ENCODE measurements at places on chromosomes 7 and 10.

DNA sequence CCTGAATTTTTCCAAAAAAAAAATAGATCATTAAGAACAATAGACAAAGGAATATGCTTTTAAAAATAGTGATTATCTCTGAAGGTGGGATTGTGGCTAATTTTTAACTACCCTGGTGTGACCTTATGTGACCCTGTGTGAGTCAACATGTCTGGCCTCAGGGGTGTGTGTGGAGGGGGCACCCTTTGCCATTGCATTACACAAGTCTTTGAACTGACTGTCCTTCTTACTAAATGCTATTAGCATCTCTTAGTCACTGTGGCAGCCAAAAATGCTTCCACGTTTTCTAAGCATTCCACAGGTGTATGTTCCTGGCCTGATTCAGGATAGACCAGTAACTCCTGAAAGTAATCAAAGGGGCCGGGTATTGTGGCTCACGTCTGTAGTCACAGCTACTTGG is 175.4 kb downstream of the MGMT start:
- DNase-seq: no peak

GRCh38 chr10:84563868-84564267 is 235.5 kb downstream of the CCSER2 start:
- DNase-seq: no peak

GRCh38 chr7:131021902-131022301 is 287.9 kb upstream of the KLF14 start:
- no peak for DNase-seq

GRCh38 chr7:8320174-8320573 is 58.2 kb upstream of the ICA1 start:
- no peak for DNase-seq

DNA sequence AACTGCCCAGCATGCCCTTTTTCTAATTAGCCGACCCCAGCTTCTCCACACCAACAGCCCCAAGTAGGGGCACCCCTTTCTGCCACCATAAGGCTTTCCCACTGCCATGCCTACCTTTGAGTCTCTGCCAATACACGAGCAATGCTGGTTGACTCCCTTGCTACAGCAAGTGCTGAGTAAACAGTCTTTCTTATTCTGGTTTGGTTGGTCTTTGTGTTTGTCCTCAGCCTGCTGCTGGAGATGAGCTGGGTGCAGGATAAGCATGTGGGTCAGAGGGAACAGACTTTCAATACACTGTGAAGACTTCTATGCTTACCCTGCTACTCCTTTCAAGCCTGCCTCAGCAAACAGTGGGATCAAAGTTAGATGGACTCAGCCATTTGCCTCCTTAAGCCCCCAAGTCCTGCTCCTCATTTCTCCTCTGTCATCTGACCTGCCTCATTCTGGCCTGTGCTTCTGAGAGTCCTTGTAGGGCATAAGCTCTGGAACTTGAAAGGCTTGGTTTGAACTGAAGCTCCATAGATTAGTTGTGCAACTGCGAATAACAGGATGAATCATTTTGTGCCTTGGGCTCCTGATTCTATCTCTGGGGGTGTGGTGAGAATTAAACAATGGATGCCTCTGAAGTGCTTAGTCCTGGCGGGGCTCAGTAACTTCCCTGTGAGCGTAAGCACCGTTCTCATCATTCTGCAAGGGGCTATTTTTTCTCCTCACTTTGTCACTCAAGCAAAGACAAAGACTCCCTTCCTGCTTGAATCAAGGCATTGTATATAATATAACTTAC is 533.8 kb upstream of the DPP6 start:
- DNase-seq: no peak

GRCh38 chr7:24968165-24968564 is 11.8 kb downstream of the OSBPL3 start:
- no peak for DNase-seq

DNA sequence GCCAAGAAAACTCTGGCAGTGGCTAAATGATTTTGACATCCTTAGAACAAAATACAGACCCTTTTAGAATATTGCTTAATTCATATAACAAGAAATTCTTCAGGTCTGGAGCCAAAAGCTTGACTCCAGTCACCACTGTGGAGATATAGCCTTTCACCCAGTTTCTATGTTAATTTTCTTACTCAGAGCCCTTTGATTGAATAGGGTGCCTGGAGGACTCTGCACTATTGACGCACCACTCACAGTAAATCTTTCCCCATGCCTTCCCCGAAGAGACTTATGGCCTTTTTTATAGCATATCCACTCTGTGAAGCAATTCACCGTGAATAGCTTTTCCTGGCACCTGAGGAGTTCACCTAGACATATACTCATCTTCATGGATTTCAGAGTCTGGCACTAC is 613.8 kb downstream of the ZWINT start:
- no peak for DNase-seq

- DNase-seq: no peak
Measured at GRCh38 chr10:3625959-3626751, 158.9 kb downstream of the KLF6 start.

- no peak for DNase-seq
Measured at GRCh38 chr10:34348917-34349485, 466.1 kb downstream of the PARD3 start.

- no peak for DNase-seq
Measured at GRCh38 chr10:128539510-128540127, 413.4 kb upstream of the MKI67 start.

- DNase-seq: peak; percentile 4
Measured at GRCh38 chr10:68897336-68897741, 3.8 kb upstream of the DDX50 start.

DNA sequence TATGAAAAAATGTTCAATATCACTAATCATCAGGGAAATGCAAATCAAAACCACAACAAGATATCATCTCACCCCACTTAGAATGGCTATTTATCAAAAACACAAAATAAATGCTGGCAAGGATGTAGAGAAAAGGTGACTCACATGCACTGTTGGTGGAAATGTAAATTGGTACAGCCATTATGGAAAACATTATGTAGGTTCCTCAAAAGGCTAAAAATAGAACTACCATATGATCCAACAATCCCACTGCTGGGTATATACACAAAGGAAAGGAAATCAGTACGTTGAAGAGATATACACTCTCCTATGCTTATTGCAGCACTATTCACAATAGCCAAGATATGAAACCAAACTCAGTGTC is 50.2 kb downstream of the CDK1 start:
- no peak for DNase-seq

DNA sequence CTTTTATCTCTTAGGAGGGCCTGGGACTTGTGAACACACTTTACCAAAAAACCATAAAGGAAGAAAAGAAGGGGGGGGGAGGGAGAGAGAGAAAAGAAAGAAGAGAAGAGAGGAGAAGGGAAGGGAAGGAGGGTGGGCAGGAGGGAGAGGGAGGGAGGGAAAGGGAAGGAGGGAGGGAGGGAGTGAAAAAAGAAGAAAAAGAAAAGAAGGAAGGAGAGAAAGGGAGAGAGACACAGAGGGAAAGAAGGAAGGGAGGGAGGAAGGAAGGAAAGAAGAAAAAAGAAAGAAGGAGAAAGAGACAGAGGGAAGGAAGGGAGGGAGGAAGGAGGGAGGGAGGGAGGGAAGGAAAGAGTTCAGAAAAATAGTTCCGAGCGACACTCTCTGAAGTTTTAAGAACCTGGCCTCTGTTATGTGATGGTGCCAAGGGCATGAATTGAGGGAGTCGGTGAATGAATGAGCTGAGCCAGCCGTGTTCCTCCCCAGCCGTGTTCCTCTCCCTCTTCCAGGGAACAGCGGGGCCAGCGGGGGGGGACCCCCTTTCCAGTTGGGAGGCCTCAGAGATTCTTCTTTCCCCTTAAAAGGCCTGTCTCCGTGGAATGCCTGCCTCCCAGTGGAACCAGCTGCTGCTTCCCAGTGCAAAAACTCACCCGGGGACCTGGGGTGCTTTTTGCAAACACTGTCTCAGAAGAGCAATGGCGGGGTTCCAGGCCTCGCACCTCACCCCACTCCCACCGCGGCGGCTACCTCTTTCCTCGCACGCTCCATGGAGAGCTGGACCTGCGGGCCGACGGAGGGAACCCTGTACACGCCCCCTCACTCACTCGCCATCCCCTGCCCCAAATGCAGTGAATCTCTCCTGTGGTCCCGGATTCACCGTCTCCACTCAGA is 84.1 kb downstream of the FOXL3 start:
- no peak for DNase-seq

DNA sequence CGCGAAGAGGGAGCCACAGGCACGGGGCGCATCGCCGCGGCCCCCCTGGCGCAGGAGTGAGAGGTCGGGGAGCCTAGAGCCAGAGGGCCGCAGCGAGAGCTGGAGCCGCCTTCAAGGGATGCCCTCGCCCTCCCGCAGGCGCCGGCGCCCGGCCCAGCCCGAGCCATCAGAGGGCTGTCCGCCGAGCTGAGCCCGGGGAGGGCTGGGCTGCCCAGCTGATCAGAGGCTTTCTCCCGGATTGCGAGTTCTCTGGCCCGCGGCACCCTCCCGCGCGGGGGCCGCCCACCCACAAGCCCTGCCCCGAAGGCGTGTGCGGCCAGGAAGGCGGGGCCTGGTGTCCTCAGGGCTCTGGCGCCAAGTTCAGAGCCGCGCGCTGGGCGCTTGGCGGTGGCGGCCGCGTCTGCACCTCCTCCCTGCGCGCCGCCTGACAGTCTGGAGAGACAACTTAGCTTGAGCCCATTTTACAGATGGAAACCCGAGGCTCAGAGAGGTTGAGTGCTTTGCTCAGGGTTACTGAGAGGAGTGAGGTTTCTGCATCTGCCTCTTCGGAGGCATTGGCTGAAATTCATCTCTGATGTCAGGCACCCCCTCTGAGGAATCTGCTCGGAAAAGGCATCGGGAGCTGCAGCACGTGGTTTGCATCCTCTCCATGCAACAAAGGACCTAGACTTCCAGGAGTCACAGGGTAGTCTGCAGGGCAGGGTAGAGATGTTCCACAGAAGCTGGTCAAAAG is 3.8 kb upstream of the ANTXRL start:
- DNase-seq: no peak

- no peak for DNase-seq
Measured at GRCh38 chr7:39465055-39465929, 100.9 kb upstream of the YAE1 start.

DNA sequence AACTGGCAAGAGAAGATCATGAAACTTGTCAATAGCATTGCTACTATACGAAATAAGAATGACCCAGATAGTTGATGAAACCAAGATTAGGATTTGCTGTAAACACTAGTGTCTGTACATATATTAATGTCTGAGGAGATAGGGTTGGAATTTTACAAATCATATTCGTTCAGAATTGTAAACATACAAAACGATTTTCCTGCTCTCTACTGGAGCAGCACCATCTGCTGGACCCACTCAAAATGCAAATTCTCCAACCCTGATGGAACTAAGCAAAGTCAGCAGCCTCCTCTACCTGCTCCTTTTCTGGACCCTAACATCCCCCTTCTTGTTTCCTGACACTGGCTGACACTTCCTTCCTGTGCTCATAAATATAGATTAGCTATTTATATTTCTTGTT is 29.4 kb upstream of the SGMS1 start:
- no peak for DNase-seq

DNA sequence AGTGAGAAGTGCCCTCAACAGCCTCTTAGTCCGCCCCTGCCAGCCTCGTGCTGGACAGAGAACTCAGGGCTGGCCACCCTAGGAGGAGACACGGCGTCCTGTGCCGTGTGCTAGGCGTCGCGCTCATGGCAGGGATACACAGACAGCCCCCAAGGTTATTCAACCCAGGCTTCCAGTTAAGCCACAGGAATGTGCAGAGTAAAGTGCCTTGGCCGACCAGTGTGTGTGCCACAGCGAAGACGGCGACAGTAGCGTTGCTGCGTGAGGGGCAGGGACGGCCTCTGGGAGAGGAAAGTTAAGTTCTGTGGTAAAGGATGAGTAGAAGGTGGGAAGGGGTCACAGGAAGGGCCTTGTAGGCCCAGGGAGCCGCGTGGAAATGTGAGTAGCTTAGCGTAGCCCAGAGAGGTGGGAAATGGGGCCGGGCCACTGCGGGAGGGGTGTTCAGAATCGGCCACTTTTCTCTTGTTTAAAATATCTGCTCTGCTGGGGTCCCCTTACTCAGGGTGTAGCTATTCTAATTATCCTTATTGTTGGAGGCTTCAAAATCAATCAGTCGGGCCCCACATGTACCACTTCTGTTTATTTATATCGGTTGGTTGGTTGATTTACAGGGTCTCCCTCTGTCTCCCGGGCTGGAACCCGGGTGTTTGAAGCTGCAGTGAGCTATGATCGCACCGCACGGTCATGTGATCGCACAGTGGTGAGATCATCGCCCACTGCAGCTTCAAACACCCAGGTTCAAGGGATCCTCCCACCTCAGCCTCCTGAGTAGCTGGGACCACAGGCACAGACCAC is 24.5 kb downstream of the TMEM120A start:
- DNase-seq: no peak

DNA sequence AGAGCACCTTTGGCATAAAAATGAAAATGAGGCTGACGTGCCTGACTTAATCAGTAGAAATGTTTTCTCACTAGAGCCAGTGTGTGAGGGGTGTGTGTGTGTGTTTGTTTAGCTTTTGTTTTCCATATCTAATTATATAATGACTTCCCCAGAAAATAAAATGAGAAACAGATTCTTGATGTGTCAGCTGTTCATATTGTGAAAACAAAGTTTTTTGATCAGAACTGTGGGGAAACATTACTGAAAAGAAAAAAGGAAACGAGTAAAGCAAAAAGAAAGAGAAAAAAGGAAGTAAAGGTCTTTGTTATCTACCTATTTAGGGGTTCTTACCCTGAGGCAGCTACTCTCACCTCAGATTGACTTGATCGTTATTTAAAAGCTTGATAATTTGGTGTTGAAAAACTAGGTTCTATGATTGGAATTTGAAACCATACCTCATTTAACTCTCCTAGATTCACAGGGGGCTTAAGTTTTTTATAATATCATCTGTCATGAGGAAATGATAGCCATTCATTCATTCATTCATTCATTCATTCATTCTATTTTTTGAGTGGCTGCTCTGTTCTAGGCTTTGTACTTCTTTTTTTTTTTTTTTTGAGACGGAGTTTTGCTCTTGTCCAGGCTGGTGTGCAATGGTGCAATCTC is 58.0 kb downstream of the CREM start:
- DNase-seq: no peak

DNA sequence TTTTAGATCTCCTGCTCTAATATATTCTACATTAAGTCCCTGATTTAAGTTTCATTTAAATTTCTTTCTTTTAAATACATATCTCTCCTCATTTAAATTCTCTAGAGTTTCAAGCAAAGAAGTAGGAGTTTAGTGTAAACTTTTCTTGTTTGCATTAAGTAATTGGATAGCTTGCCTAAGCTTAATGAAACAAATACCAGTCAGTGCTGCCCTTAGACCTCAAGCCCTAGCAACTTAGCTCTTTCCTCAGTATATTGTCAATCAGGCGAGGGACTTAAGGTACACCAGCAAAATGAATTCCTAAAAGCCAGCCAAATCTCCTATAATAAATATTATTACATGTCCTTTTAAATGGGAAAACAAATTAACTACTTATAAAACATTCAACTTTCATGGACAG is 101.5 kb downstream of the CHCHD3 start:
- no peak for DNase-seq

DNA sequence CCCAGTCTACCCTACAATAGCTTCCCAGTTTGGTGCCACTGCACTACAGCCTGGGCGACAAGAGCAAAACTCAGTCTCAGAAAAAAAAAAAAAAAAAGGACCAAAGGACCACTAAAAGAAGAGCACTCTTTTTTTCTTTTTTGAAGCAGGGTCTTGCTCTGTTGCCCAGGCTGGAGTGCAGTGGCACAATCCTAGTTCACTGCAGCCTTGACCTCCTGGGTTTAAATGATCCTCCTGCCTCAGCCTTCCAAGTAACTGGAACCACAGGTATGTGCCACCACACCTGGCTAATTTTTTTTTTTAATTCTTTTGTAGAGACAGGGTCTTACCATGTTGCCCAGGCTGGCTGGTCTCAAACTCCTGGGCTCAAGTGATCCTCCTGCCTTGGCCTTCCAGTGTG is 14.0 kb downstream of the PLAU start:
- no peak for DNase-seq

GRCh38 chr10:132458586-132459300 is 61.7 kb downstream of the PWWP2B start:
- no peak for DNase-seq
